ENCODE measurements at places on chromosomes 13 and 19.

GRCh38 chr13:40176242-40176641, 490.2 kb downstream of the FOXO1 start:
- no peak for DNase-seq

DNA sequence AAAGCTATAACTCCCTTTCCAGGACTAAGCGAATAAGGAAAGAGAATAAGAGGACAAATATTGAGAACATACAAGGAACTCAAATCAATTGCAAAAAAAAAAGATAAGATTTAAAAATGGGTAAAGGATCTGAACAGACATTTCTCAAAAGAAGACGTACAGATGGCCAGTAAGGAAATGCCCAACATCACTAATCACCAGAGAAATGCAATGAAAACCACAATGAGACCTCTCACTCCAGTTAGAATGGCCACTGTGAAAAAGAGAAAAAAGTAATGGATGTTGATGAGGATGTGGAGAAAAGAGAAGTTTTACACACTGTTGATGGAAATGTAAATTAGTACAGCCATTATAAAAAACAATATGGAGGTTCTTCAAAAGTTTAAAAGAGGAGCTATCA, 63.8 kb downstream of the VWA8 start:
- no peak for DNase-seq

- DNase-seq: no peak
Observed at GRCh38 chr13:70893832-70894231, 785.6 kb upstream of the KLHL1 start.

- no peak for DNase-seq
Observed at GRCh38 chr13:41707194-41707821, 250.0 kb downstream of the RGCC start.

DNA sequence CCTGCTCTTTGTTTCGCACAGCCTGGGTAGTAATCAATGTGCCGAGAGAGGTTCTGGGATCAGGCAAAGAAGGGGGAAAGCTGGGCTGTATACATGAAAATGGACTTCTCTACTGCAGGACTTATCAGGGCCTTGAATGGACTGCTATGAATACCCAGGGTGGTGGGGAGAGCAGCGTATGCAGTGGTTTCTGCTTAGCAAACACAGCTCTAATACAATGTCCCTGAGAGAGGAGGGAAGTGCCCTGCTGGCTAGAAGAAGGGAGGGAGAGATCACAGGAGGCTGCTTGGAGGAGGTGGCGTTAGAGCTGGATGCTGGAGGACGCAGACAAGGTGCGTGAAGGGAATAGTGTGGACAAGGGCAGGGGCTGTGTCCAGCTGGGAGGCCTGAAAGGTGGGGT, 116.1 kb downstream of the PTPRS start:
- no peak for DNase-seq
